NCI-H446 (cell line): ENCODE measurements at places on chromosomes 6 and 20.

- DNase-seq = no peak
These were observed 37.5 kb upstream of the ENTPD6 start for GRCh38 chr20:25158043-25158442.

DNA sequence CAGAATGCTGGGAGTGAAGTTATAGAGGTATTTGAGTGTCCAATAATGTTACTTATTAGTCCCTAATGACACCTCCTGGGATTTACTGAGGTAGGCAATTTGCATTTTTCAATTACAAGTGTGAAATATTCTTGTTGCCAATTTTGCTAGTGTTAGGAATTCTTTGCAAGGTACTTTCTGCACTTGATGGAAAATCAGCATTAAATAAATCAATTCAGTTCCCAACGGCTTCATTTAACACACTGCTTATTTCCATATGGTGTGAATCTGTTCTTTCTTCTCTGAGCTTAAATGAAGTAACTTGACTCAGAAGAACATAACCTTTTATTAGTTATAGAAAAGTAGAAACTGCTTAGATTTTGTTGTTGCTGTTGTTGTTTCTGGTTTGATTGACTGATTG is 21.2 kb downstream of the CCN2 start:
- DNase-seq = no peak

DNA sequence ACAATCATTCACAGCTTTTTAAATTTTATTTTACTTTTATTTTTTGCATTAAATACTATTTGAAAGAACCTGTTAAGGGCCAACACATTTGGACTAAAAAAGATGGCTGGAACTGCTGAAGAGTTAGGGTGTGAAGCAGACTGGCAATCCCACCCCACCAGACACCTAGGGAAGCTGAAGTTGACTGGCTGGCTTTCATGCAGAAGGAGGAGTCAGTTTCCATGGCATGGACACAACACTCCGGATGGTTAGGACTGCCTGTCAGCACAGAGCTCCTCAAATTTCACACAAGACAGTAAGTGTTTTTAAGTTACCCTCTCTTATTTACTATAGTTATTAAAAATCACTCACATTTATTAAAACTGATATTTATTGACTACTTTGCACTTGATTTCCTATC is at the start of gene ANKRD66:
Gene ANKRD66 (plus strand): TSS at position 238 of the 400 bp plus-strand sequence. CDS start 5,016 bp downstream, outside the sequence.
- DNase-seq = no peak

DNA sequence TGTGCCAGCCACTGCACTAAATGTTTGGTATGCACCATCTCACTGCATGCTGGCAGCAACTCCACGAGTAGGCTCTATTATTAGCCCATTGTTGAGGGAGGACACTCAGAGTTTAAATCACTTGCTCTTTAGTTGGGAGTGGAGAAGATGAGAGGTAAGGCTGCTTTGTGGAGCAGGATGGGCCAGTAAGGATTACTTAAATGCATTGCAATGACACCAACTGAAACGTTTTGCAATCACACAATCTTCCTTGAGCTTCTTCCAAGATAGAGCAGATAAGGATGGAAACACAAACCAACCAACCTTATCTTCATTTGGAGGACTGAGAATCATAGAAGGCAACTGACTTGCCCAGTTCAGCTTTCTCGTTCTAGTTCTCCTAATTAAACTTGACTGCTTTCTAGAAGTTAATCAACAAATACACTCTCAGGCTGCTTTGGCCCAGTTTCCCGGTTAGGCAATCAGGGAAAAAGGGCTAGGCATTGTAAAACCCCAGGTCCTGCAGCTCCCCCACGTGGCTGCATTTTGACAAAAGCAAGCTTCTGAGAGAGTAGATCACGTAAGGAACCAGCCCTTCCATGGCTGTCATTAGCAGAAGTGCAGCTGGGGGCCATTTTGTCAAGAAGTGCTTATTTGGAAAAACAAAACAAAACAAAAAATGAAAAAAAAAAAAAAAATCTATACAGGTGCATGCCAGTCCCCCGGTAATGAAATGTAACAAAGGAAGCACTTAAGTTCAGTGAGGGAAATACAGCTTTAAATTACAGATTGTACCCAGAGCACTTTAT is 130.6 kb downstream of the BCAS1 start:
- peak; percentile 78 for DNase-seq

DNA sequence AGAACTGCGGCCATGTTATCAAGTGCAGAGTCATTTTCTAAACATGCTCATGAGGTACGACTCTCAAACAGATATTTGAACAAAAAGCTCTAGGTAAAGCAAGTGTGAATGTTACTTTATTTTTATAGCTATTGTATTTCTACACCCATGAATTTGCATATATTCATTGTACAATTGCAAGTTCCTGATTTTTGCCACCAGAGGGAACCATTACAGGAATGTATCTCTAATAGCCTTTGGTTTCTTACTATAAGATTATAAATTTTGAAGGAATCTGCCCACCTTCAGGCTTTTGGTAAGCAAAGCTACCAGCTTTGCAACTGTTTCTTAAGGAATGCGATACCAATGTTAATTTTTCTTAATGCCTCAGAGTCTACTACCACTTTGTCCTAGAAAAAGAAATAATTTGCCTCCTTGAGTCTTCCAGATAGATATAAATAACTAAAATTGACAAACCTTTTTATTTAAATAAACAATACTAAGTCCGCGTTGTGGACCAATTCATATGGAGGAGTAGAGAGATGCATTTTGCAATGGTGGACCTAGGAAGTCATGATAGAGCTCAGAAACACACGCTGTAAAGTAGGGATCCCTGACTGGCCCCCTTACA is 125.4 kb upstream of the SAMD5 start:
- no peak for DNase-seq

DNA sequence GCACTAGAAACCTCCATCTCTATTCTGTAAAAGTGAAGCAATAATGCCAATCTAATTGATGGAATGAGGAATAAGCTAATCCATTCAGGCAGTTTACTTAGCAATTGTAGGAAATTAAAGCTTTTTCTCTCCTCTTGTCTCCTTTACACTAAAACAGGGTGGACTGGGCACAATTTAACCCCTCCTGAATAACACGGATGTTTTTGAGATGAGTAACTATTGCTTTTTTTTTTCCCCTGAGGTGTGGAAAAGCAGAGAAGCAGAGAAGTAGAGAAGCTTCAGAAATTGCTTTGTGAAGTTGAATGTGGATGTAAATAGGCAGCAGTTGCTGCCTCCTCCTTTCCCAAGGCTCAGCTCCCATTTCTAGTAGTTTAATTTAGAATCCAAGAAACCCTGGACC is 40.0 kb upstream of the GCNT2 start:
- no peak for DNase-seq

GRCh38 chr6:160278786-160279310 is 20.2 kb upstream of the SLC22A2 start:
- no peak for DNase-seq

GRCh38 chr6:75084872-75085381 is 120.9 kb downstream of the COL12A1 start:
- DNase-seq = no peak

DNA sequence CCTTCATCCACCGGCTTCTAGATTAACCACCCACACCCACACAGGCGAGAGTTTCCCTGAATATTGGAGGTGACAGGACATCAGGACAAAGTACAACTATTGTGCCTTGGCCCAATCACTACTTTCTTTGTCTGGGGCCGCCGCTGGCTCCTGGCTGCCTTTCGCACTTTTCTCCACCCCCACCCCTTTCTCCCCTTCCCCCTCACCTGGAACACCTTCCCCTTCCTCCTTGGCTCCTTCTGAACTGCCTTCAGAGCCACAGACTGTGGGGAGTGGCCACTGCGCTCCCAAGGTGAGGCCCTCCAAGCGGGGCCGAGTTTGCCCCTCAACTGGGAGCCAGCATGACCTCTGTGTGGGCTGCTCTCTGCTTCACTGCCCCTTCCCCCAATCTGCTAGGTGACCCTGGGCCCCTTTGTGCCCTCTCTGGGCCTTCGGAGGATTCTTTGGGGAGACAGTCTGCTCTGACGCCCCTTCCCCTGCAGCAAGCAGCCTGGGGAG is 3.0 kb upstream of the VEGFA start:
- DNase-seq = no peak

DNA sequence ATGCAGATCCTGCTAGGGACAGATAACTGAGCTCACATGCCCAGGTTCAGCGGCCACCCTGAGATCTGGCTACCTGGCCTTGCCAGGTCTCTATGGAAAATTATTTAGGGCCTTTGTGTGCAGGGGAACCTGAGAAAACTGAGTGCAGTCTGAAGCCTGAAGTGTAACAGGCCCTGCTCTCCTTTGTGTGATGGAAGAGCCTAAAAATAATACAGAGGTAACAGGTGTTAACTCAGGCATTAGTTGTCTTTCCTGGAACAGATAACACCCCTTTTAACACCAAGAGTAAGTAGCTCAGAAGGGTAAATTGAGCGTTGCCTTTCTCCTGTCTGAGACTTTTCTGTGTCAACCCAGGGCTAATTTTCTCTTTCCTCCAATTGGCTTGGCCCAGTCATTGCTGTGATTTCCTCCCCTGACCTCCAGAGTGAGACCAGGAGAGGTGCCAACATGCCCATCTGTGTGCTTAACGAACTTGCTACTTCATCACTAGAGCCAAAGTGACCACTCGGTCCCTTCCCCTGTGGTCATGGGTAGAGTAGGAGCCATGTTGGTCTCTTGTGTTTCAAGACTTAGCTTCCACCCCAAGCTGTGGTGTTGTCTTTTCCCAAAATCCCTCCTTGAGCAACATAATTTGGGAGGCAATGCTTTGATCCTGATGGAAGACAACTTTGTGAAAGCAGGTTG is 304.4 kb upstream of the JAG1 start:
- DNase-seq = peak; percentile 54

GRCh38 chr20:62237801-62238568 is at the start of gene OSBPL2:
TSS of gene OSBPL2 (plus strand) at chr20:62238521. CDS start at chr20:62256185, 17,664 bp downstream.
- DNase-seq = peak; percentile 94

DNA sequence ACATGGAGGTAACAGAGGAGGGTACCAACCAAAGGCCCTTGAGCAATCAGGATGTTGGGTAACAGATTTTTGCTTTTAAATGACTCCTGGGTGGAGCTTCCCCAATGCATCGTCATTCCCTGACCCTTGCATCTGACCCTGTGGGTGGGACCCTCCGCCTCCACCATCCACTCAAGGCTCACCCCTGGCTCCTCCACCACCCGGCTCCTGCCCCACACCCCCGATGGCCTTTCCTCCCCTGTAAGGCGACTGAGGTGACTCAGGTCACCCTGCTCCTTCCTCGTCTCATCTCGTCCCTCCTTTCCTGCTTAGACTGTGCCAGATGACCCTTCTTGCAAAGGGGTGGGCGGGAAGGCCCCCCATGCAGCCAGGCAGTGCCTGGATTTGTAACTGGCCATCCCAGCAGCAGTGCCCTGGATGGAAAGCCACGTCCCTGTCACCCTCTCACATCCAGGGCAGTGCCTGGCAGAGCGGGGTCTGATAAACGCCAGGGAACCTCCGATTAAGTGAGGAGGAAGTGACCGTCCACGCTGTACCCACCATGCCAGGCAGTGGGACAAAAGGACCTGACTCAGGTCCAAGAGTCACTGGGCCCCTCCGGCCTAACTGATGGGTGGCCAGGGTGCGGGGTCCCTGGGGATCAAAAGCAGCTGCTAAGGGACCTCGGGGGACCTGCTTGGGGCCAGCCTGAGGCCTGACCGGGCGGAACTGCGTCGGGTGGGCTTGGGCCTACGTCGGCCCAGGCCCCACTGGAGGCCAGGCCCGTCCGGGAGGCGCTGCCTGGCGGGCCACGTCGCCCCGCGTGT is 624 bp upstream of the NPEPL1 start:
- DNase-seq = no peak

DNA sequence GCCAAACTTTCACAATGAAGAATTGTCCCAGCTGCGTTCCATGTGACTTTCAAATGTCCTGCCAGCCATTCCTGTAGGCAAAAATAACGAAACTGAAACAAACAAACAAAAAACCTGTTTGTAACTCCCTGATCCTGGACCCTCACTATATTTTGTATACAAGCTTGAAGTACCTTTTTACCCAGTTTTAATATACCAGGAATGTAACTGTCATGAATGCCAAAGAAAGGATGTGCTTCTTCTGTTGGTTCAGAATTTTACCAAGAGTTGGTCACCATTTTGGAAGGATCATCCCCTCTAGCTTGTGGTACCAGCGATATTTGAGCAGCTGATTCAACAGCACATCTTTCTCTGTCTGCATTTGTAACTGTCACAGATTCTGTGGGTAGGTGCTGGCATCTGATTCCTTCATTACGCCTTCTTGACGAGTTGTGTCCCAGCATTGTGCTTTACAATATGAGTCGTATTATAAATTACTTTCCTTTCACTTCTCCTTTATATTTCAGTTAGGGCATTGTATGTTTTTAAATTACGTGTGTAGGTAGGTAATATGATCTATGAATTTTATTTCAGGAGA is 93.9 kb downstream of the DLGAP4 start:
- no peak for DNase-seq

DNA sequence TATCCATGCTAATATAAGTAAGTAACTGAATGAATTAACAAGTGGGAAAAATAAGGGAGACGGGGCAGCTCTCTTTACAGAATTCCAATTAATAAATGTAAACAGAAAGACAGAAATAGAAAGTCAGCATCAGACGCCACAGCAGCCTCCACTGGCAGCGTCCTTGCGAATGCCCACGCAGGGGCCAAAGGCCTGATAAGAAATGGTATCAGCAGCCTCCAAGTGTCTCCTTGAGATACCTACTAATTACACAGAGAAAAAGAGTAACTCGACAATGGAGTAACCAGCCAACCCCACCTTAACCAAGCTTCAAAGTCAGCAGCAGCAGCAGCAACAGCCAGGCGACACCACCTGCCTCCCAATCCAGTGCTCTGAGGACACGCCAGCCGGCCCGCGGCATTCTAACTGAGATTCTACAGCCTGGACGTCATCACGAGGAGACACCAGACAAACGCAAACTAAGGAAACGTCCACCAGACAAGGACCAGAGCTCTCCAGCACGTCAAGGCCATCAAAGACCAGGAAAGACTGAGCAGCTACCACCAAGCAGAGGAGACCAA is 78.8 kb downstream of the TAF4 start:
- DNase-seq = no peak

DNA sequence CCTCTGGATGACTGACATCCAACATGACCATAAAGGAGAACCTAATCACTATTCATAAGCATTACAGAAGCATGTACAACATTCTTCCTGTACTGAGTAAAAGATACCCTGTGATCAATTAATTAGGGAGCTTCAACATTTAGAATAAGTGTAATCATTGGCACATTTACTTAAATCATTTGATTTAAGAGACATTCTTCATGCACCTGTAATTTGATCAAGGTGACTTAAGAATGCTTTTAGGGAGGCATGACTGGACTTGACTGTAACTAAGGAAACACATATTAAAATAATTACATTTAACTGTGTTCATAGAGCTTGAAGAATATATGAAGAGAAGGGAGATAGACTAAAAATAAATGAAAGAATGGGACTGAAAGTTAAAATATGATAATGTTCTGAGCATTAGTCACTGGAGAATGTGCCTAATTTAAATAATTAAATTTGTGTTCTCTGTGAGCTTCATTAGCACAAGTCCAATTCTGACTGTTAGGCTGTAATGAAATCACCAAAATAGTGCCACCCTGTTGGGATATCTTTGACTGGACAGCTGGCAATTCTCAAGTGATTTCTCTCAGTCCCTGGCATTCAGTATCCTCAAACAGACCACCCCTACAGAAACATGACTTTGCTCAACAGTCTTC is 295.5 kb upstream of the ADGRB3 start:
- no peak for DNase-seq
